ENCODE measurements at places on chromosomes 6 and 20.

- no peak for DNase-seq
These were observed 17.5 kb downstream of the KCNQ2 start for GRCh38 chr20:63454731-63455567.

DNA sequence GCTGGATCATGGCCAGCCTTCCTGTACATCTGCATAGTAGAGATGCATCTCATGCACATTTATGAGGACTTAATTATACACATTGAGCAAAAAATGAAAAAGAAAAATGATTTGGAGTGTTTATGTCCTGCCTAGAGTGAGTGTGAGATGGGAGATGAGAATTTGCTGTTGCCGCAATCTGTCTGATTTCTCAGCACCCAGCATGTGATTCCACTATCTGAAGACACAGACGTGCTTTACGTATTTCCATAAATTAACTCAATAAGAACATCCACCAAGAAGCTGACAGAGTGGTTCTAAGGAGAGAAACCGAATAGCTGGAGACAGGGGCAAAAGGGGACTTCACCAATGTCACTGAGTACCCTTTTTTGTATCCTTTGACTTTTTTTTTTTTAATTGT is 15.2 kb downstream of the EDEM2 start:
- DNase-seq = no peak

- DNase-seq = no peak
These were observed 425.1 kb upstream of the JAG1 start for GRCh38 chr20:11098888-11099287.

DNA sequence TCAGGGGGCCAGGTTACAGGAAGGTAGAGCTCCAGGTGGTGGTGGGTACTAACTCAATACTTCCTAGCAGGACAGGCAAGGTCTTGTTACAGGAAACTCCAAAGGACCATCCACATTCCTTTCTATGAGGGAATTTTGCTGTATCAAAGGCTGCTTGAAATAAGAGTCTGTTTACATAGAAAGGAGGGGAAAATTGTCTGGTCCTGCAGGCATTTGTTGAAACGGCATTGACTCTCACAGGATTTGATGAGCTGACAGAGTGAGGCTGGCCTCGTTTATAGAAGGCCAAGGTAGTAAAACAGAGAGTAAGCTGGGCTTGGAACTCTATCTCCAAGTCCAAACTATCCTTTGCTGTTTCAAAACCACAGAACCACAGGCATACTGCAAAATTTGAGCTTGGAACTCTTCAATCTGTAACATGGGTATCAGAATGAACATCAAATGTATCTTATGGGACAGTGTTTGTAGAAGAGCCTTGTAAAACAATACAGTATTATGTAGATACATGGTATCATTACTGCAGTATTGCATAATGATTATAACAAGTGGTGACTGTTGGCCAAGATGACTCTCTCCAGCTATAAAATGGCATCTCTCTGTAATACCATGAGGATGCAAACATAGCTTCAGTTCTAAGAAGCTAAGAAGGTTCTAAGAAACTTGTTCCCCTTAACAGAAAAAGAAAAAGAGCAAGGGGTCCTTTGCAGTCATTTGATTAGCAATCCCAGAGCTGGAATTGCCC is 61.5 kb downstream of the TRAM2 start:
- peak; percentile 58 for DNase-seq

DNA sequence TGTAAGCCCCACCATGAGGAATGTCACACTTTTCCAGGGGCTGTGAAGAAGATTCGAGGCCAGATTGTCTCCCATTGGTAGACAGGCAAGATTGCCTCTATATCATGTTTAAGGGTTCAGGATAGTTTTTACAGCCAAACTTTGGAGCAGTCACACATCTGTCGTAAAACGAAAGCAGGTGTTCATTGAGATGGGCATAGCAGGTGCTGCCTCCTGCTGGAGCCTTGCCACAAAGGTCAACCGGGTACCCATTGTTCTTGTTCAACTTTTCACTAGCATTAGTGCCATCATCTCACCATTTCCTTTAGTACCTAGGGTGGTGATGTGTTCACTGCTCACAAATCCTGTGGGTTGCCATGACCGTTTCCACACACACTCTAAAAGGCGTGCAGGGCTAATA is 198.3 kb downstream of the HTR1B start:
- no peak for DNase-seq

GRCh38 chr6:1821513-1822183 is 211.9 kb downstream of the FOXC1 start:
- no peak for DNase-seq

DNA sequence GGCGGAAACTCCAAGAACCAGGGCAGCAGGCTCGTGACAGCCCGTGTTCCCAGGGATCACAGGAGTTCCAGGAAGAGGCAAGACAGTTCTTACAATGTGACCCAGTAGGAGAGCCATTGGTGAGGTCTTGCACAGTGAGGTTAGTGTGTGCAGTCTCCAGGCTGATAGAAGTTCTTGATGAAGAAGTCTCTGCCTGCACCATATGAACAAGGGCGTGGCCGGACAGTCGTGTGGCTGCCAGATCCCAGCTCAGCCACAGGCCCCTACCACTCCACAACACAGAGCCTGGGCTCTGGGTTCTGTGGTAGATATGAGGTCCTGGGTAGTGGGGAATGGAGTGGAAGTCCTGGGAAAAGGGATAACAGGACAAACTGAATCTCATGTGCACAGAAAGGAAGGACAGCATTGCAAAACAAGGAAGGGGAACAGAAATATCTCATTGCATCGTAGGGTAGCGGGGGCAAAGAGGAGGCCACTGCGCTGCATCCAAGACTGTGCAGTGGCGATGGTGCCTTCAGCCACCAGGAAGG is 65.2 kb downstream of the STX11 start:
- no peak for DNase-seq

GRCh38 chr6:125718109-125718508 is 31.3 kb upstream of the HEY2 start:
- DNase-seq = no peak

Data from mesenchymal stem cell (in vitro differentiated cells and primary cell).